ENCODE measurements at places on chromosomes 2 and 18. TPM values are rescaled to one million over a fixed set of nuclear protein-coding genes. Genes with fewer than 3 reads are reported as not detected.
A peak's percentile ranks its signal among the peaks of the same experiment; 100 is the strongest.

Gene BOK
- total RNA-seq = 39.1 TPM

Gene DTYMK
- 122 TPM for total RNA-seq

- DNase-seq = no peak
Observed at GRCh38 chr2:202098291-202098690, 25.2 kb downstream of the KIAA2012 start.

Gene FHOD3
- 22.7 TPM for total RNA-seq

GRCh38 chr2:15748736-15749323 lies 157.2 kb downstream of the DDX1 start:
- no peak for DNase-seq

DNA sequence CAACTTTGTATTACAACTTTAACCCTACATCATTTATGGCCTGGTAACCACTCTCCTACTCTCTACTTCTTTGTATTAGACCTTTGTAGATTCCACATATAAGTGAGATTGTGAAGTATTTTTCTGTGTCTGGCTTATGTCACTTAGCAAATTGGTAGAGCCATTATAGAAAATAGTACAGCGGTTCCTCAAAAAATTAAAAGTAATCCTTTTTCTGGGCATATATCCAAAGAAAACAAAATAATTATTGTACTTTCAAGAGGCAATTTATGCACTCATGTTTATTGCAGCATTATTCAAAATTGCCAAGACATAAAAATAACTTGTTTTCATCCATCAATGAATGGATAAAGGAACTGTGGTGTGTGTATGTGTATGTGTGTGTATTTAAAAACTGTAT lies 537.5 kb upstream of the FSIP2 start:
- no peak for DNase-seq

- no peak for DNase-seq
Observed at GRCh38 chr2:205908212-205909183, 177.5 kb downstream of the INO80D start.

DNA sequence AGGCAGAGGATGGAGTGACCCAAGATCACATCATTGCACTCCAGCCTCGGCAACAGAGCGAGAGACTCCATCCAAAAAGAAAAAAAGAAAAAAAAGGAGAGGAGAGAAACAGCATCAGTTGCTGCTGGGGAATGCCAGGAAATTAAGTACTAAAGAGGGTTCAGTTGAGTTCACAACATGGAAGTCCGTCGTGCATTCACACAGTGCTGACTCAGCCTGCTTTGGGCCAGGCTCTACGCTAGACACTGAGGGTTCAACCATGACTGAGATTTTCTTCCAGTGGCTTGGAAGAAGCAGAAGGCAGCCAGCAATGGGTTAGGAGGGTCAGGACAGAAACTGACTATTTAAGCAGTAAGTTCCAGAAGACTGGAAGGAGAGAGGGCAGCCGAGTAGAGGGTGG lies 108.8 kb downstream of the FMNL2 start:
- DNase-seq = no peak

DNA sequence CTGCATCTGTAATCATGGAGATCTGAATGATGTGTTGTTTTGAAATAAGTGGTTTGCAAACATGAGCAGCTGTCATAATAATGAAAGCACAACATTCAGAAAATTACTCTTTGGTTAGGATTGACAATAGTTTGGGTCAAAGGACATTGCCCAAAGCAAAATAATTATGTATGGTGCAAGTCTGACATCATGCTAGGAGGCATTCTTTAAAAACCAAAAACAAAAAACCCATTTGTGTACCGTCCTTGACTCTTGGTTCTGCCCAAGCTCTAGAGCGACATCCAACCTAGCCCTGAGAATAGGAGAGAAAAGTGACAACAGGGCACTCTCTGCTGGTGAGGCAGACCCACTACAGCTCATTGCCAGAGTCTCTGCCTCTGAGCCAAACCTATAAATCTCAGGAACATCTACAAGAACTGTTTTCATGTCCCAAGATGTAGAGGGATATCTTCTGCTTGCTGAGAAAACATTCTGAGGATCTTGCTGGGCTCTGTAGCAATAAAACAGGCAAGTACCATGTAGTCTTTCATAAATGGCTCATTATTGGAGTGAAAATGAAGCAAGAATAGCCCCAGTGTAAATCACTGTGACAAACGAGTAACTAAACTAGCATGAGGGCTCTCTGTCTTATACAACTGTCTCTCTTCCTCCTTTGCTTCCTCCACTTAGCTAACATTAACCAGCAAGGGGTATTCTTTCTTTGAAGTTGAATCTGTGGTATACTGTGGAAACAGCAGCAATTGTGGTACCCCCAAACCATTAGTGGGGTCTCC lies 266.8 kb upstream of the CXCR4 start:
- DNase-seq = peak; percentile 32

GRCh38 chr2:232435375-232435648 lies 20.6 kb upstream of the ALPI start:
- no peak for DNase-seq

- DNase-seq = peak; percentile 1
Observed at GRCh38 chr2:155223781-155224406, 525.4 kb downstream of the KCNJ3 start.

DNA sequence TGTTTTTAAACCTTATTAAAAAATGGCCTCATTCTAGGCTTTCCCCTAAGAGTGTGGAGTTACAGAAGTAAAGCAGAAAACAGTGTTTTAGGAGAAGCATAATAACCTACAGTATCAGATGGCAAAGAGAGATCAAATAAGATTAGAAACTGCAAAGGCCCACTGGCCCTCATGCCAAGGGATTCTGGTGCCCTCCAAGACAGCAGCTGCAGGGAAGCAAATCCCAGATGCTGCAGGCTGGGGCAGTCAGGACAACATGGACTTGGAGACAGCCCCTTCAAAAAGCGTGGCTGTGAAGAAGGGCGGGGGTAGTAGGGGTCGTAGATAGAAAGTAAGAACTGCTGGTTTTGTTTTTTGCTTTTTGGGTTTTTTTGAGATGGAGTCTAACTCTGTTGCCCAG lies 28.3 kb upstream of the EPG5 start:
- no peak for DNase-seq
